ENCODE measurements at places on chromosomes 5 and 9.

GRCh38 chr5:107673039-107673367 lies 2.3 kb upstream of the EFNA5 start:
- DNase-seq: peak; percentile 36

- peak; percentile 4 for DNase-seq
These were observed 607 bp downstream of the SPEF2 start for GRCh38 chr5:35618304-35618636.

DNA sequence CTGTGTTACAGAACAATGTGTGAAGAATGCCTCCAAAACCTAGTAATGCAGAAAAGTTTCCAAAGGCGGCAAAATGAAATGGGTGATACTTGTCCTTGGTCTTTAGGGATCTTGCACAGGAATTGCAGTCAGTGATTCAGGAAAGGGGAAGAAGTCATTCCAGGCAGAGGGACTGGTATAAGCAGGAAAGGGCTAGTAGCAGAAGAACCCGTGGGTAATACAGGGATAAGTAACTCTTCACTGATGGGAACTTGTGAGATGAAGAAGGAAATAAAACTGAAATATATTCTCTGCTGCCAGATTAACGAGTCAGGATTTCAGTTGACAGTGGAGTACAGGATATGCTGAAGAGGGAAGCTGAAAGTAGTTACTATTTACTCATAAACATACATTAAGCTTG lies 1.2 kb downstream of the SRFBP1 start:
- DNase-seq: no peak

DNA sequence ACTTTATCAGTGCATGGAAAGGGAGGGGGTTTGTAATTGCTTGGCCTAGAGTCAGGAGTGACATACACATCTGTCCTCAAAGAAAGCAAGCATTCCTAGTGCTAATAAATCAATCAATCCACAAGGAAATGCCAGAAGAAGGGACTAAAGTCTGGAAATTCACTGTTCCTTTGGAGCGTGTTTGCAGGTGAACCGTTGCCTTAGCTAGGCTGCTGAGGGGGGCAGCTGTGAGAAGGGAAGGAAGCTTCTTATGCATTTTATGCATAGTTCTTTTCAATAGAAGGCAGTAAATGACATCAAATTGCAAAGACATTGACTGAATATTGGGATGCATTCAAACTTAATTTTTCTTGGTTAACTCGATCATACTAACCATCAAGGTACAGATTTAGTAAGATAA lies 1092.5 kb upstream of the SEMA6A start:
- DNase-seq: no peak

DNA sequence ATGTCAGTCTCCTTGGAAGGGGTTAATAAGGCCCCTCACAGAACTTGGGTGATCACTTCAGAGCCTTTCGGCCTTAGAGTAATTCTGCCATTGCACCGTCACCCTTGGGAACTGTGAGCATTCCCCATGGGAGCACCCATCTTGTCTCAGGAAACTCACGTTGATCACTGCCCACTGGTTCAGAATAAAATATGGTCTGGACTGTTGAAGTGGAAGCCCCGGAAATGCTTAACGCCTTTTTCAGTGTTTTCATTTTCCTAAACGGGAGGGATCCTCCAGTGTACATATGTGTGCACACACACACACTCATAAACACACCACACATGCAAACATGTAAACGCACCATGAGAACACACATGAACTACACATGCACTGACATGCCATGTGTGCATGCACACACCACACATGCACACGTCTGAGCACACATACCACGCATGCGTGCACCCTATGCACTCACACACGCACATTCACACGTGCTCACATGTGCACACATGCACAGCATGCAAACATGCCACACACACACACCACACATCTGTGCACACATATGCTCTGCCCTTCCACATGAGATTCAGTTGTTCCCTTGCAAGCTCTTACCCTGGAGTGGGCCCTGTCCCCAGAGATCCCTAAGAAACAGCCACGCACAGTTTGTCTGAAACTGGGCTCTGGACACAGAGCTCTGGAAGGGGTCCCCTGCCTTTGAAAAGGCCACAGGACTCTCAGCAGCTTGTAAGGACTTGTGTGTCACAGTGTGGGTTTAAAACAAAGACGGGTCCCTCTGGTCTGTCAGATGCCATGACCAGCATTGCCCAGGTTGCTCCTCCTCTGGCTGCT lies 17.0 kb downstream of the MRPL36 start:
- DNase-seq: no peak

- DNase-seq: no peak
These were observed 237.4 kb downstream of the NR2F1-AS1 start for GRCh38 chr5:93343570-93343969.

DNA sequence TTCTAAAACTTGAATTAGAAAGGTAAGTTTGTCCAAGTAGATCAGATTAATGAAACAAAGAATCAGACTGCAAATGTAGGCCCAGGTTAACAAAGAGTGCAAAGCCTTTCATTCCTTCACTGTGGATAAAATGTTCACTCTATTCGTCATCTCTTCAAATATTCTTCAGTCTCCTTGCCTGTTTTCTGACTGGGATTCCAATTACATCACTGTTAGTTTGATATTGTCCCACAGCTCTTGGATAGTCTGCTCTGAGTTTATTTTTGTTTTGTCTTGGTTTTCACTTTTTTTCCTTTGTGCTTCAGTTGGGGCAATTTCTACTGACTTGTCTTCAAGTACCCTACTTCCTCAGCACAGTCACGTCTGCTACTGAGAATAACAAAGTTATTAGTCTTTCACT lies 38.5 kb upstream of the GZMA start:
- peak; percentile 33 for DNase-seq

GRCh38 chr9:8205576-8205975 lies 406.0 kb upstream of the DMAC1 start:
- DNase-seq: peak; percentile 30
